ENCODE measurements at places on chromosomes 7 and 10. TPM values are rescaled to one million over a fixed set of nuclear protein-coding genes. Genes with fewer than 3 reads are reported as not detected.

ADCY1 gene
- 2.9 TPM for polyA plus RNA-seq

DNA sequence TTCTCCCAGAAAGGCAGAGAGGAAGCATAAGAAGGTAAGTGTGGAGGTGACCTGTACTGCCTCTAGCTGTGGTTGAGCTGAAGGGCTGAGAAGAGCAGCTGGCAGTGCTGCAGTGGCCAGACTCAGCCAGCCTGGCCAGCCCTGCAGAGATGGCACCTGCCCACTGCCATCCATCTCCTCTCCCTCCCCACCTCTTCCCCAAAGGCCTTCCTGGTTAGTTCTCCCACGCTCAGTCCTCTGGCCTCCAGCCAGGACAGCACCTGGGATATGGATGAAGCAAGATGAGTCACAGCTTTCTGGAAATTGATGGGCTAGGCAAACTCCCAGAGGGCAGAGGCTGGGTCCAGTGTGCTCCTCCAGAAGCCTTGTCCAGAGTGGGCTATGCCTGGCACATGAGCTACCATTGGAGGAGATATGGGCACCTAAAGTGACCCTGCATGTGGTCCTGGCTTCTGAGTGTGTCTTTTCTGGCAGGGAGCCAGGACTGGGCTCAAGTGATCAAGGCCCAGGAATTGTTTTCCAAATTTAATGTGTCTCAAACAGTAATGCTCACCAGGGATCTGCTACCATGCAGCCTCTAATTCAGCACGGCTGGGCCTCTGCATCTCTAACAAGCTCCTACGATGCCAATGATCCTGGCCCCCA lies 81.0 kb upstream of the CACUL1 start:
- H3K27ac ChIP-seq, result no peak overlapping the region
- H3K4me1 ChIP-seq, result no peaks in the 10 kb centered on the region
- H3K27me3 ChIP-seq, result no peaks in the 10 kb centered on the region
- H3K36me3 ChIP-seq, result no peaks in the 10 kb centered on the region
- no peak overlapping the region for H3K4me3 ChIP-seq

- H3K27ac ChIP-seq, result no peak overlapping the region
- no peak overlapping the region for H3K4me3 ChIP-seq
- no peaks in the 10 kb centered on the region for H3K36me3 ChIP-seq
- no peaks in the 10 kb centered on the region for H3K4me1 ChIP-seq
- DNase-seq, result no peak
Measured at GRCh38 chr7:34728156-34728555, 70.1 kb downstream of the NPSR1 start.

DNA sequence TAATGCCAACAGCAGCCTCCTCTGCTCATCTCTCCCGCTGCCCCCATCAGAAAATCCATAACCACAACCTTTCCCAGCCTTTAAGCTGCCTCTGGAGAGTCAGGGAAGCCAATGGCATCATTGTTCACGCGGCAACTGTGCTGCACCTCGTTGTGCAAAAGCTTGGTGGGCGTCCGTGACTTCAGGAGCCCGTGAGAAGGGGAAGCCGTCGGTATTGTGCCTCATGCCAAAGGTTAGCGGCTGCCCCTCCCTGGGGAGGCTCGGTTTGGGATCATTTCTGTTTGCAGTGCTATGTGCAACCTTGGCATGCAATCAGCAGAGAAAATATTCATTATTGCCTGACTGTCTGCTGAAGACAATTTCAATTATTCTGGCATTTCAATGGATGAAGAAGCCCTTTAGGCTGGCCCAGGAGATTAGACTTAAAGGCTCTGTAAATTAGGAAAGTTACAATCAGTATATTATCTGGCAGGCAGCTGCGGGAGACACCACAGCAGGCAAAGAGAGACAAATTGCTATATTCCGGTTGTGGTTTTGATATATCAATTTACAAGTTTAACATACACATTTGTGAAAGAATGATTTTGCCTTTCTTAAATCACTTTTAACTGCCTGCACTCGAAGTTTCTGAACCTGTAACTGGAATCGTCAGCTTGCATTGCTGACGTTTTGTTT lies 244.5 kb downstream of the GATA3 start:
- no peaks in the 10 kb centered on the region for H3K4me1 ChIP-seq
- peaks cover 5% of the 10 kb centered on the region for H3K27me3 ChIP-seq
- H3K4me3 ChIP-seq, result no peak overlapping the region
- no peaks in the 10 kb centered on the region for H3K36me3 ChIP-seq

DNA sequence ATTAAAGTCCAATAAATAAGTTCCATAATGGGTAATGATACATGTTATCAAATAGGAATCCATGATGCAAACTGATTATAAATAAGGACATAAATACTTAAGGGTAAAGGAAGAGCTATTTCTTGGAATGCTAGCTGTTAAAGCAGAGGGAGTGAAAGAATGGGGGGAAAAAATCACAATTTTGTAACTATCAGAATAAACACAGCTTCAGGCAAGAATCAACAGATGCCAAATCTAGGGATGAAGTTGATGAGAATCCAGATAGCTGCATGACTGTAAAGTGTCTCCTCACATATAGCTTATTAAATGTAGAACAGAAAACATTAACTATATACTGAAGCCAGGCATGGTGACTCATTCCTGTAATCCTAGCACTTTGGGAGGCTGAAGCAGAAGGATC lies 4.9 kb downstream of the IPMK start:
- no peaks in the 10 kb centered on the region for H3K36me3 ChIP-seq
- no peak for DNase-seq
- H3K4me3 ChIP-seq, result no peak overlapping the region
- no peaks in the 10 kb centered on the region for H3K4me1 ChIP-seq
- H3K27me3 ChIP-seq, result no peaks in the 10 kb centered on the region

DNA sequence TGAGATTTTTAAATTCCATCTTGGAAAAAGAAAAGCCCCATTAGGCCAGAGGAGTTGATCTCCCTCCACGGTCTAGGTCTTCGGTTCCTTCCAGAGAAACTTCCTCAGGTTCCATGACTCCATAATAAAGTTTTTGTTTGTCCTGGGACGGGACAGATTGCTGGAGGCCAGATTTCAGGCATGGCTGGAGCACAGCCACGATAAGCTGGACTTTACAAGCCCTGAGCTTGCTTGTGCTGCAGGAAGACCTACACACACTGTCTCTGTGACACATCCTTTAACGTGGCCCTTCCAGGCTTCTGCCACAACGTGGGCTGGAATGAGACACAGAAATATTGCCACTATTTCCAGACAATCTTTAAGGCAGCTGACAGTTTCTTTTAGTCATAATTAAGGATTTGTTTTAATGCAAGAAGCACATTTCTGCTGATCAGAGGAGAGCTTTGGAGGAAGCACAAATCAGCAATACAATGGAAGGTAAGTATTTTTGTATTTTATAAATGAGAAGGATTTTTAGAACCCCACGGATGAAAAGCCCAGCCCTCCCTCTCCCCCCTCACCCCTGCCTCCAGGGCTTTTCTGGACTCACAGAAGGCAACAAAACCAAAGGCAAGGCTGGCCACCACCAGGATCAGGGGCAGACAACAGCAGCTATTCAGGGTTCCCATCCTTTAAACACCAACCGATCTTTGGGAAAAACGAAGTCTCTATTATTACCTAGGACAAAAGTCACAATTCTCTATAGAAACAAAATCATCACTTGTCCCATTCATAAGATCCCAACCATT lies 6.5 kb downstream of the CTBP2 start:
- no peaks in the 10 kb centered on the region for H3K36me3 ChIP-seq
- H3K4me1 ChIP-seq, result peaks cover 12% of the 10 kb centered on the region
- H3K27ac ChIP-seq, result peak overlapping the region; percentile 92
- H3K27me3 ChIP-seq, result no peaks in the 10 kb centered on the region
- no peak for DNase-seq

PURB gene
- polyA plus RNA-seq, result 7.7 TPM

TMEM196 gene
- polyA plus RNA-seq, result not detected

GPR85 gene
- 0.65 TPM for polyA plus RNA-seq

GRCh38 chr7:22607180-22607579 lies 107.2 kb upstream of the STEAP1B start:
- no peaks in the 10 kb centered on the region for H3K27me3 ChIP-seq
- DNase-seq, result no peak
- H3K36me3 ChIP-seq, result no peaks in the 10 kb centered on the region
- H3K4me3 ChIP-seq, result no peak overlapping the region
- no peak overlapping the region for H3K27ac ChIP-seq

- no peaks in the 10 kb centered on the region for H3K4me1 ChIP-seq
- no peaks in the 10 kb centered on the region for H3K27me3 ChIP-seq
- no peak for DNase-seq
- no peaks in the 10 kb centered on the region for H3K36me3 ChIP-seq
Measured at GRCh38 chr7:18671176-18671575, 175.6 kb downstream of the HDAC9 start.

All from kidney (tissue), 22 donors.